RPMI8226 (cell line): ENCODE measurements at places on chromosomes 1 and 21.

GRCh38 chr1:48627486-48627885 is 149.2 kb downstream of the BEND5 start:
- DNase-seq, result no peak

DNA sequence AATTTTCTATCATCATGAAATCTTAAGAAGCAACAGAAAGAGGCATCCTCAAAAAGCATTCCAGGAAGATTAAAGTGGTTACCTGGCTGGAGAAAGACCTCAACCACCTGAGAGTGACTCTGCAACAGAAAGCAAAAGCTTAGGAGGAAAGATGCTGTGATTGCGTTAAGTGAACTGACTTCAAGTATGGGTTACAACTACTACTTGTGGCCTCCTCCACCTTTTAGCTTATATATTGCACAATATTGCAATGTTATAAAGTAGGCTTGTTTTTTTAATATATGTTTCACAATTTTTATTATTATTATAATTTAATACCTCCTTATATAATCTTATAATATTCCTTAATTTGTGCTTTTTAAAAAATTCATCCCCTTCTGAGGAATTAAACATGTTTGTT is 1407.5 kb downstream of the KCNT2 start:
- no peak for DNase-seq

DNA sequence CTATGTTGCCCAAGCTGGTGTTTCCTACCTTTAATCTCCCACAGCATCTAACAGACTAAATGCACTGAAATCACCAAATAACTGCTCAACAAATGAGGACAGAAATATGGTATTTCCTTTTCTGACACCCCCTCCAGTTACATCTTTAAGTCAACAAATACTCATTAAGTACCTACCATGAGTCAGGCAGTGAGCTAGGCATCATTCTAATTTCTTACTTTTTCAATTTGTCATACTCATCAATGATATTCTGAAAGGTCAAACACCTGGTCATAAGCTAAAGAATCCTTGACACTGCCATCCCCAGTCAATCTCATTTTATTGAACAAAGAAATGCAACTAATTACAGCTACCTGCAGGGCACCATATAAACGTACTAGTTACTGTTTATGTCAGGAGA is 36.6 kb downstream of the LUZP1 start:
- DNase-seq, result no peak

GRCh38 chr1:182716740-182717720 is 32.6 kb upstream of the RGS8 start:
- DNase-seq, result no peak

DNA sequence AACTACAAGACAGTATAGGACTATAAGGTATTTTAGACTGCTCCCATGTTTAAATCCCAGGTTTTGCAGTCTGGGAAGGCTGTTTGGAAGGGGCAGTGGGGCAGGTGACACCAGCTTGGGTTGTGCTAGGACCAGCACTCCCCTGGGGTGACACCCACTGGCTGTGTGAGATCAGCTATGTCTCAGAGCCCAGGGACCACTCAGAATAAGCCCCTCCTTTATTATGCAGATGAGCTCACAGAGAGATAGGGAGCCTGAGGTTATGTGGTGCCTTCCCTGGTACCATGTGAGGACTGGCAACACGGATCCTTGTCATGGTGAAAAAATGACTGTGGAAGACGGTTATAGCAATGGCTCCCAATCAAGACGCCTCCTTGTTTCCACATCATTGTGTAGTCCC is 71.0 kb downstream of the NENF start:
- no peak for DNase-seq

DNA sequence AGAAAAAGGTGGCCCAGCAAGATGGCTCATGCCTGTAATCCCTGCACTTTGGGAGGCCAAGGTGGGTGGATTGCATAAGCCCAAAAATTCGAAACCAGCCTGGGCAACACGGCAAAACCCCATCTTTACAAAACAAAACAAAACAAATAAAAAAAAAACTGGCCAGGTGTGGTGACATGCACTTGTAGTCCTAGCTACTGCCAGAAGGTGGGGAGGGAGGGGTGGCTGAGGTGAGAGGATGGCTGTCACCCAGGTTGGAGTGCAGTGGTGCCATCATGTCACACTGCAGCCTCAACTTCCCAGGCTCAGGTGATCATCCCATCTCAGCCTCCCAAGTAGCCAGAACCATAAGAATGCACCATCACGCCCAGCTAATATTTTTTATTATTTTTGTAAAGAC is 22.8 kb downstream of the RERE start:
- peak; percentile 53 for DNase-seq

DNA sequence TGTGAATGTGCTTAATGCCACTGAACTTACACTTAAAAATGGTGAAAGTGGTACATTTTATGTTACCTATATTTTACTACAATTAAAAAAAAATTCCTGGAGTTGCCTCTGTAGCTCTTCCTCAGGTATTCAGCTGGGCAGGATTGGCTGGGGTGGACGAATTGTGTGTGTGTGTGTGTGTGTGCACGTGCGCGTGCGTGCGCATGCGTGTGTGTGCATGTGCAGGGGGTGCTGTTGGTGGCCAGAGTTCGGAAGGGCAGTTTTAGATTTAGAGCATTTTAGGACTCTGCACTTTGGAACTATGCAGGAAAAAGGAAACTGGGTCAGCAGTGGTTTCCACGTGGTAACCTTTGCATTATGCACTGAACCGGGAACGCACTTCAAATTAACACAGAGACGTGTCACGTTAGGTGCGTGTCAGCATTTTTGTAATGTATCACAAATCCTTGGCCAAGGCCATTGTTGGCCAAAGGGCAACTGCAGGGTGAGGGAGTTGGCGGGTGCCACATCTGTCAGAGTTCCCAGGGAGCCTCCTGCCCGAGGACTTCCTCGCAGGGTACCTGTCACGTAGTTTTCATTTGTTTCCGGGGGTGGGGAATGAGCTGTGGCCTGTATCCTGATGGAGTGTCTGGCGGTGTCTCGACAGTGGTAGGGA is 312.8 kb downstream of the CAMTA1 start:
- no peak for DNase-seq

GRCh38 chr1:31511848-31512615 is 64.3 kb upstream of the TINAGL1 start:
- no peak for DNase-seq

DNA sequence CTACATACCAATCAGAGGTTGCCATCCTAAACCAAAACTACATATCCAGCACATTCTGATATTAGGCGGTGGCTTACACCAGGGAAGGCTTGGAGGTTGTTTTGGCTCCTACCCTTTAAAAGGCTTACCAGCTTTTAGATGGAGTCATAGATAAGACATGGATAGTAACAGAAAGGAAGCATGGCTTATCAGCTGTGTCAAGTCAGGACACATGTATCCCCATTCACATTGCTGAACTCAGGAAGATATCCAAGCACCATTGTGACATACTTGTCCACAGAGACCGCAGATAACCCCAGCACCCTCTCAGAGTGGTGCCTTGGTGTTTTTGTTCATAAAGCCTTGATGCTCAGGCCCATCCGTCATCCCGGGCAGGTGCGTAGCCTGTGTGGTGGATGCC is 39.7 kb downstream of the ADARB1 start:
- DNase-seq, result no peak

GRCh38 chr1:101017448-101017847 is 8.1 kb downstream of the DPH5 start:
- DNase-seq, result no peak

DNA sequence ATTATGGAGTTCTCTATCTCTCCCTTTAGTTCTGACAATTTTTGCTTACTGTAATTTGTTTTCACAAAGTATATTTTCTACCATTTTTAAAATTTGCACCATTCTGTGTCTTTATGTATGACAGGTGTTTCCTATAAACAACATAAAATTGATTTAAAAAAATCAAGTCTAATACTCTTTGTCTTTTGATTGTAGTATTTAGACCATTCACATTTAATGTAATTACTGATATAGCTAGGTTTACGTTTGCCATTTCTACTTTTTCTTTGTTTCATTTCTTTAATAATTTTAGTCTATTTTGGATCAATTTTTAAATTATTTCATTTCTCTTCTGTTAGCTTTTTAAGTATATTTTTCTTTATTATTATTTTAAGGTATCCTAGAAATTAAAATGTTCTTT is 44.4 kb upstream of the LCE5A start:
- no peak for DNase-seq

- DNase-seq, result no peak
These were observed 126.9 kb downstream of the TGFBR3 start for GRCh38 chr1:91759076-91759475.

- no peak for DNase-seq
These were observed 37.3 kb downstream of the CAMK2N1 start for GRCh38 chr1:20448671-20449071.

- no peak for DNase-seq
These were observed 22.1 kb downstream of the UCK2 start for GRCh38 chr1:165849353-165850133.

DNA sequence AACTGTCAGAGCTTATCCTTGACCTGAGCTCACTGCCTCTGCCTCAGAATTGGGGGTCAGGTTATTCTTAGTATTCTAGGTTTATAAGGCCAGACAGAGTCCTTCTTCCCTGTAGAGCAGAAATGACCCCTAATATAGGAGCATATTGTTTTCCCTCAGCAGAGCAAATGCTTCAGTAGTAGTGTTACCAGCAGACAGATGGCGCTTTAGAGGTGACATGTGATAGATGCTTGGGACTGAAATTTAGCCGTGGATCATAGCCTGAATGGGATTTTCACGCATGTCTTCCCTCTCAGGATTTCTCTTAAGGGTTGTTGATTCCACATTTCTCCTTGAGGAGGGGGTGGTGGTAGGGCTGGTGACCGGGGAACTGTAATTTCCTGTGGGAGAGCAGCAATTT is 24.5 kb downstream of the ADARB1 start:
- peak; percentile 59 for DNase-seq

- DNase-seq, result no peak
These were observed 2.6 kb downstream of the PFDN2 start for GRCh38 chr1:161115132-161115711.

GRCh38 chr1:181152892-181153633 is 64.6 kb downstream of the IER5 start:
- peak; percentile 95 for DNase-seq

DNA sequence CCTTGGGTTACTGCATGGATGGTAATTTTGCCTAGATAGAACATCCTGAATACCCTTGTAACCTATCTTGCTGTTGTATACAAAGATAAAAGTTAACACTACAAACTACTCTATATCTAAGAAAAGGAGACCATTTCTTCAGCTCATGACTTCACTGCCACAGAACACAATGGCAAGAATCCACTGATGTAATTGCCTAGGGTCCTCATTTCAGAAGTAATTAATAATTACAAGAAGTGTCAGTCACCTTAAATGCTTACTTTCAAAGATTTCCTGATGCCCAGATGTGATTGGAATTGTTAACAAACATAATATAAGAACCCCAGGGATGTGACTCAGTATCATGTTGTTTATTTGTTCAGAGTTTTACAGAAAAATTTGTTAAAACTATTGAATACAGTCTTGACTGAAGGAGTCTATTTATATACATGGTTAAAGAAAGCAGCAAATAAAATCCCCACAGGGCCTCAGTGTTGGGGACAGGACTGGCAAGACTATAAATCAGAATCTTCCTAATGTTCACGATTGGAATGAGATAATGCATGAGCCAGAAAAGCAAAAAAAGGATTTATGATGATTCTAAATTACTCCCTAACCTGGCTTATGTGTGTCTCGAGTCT is 83.9 kb downstream of the CRB1 start:
- DNase-seq, result no peak

DNA sequence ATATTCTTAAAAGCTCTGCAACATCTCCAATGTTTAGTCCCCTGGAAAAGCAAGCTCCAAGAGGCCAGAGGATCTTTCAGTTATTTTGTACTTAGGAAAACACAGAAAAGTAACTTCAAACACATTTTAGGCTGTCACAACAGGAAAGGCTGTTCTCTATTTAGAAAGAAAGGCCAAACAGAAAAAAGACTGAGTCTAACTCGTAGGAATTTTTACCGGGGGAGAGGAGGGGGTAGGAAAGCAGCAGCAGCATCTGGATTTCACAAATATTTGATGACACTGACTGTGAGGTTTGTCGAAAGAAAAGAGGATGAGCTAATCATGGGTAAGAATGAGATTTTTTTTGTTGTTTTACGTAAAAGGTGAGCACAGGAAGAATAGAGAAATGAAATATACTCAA is 107.1 kb downstream of the EIF4G3 start:
- DNase-seq, result no peak

DNA sequence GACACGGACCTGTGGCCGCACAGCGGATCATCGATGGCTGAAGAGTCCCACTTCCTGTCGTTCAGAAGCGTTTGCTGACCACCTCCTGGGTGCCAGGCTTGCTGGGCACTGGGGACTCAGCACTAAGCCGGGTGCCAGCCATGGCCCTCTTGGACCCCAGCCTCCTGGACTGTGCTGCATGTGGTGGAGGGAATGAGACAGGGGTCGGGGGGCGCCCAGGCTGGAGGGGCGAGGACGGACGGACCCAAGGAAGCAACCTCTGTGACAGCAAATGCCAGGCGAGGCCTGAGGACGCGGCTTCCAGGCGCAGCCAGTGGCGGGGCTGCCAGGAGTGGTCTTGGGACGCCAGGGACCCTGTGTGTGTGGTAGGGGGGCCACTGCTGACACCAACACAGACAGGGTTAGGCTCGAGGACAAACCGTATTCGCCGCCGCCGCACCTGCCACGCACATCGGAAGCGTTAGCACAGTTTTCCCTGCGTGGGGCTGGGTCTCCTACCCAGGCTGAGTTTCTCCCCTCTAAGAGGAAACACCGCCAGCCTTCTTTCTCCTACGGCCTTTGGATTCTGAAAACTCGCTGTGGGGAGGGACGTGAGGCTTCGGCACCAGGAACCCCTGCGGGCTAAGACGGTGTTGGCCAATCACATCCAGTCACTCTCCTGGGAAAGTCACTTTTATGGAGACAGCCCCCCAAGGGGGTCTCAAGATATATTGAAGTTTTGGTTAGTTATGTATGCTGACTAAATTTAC is 3.1 kb upstream of the MXRA8 start:
- DNase-seq, result no peak

DNA sequence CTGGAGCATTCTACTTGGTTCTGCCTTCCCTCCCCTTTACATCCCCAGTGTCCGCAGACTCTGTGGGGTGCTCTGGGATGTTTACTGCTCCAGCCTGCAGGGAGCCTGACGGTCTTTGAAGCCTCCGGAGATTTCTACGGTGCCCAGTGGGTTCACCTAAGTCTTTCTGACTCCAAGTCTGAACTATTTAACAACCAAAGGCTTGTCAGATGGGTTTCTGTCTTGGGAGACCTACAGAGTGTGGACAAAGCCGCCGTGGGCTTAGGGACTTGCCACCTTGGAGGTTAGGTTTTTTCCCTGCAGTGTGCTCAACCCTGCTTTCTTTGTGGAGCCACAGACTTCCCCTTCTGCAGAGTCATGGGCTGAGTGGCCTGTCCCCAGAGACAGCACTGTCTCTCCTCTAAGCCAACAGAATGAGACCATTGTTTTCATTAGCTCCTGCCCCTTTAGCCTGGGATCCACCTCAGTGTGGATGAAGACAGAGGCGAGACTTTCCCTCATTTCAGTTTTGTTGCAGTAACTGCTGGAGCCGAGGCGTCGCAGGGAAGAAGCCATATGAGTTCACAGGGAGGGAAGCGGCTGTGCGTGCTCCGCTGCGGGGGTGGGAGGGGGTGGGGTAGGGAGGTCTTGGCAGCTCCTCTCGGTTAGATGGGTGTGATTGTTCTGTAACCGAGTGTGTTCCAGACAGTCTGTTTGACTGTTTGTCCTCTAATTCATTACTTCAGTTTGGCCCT is 120.7 kb downstream of the CNIH3 start:
- DNase-seq, result no peak

- no peak for DNase-seq
These were observed 18.2 kb downstream of the RCAN1 start for GRCh38 chr21:34596561-34597271.
